ENCODE measurements at places on chromosomes 11 and 22. TPM values are rescaled to one million over a fixed set of nuclear protein-coding genes. Genes with fewer than 3 reads are reported as not detected.

The OR10A4 gene
- total RNA-seq, result not detected

The GLYAT gene
- total RNA-seq, result not detected

DNA sequence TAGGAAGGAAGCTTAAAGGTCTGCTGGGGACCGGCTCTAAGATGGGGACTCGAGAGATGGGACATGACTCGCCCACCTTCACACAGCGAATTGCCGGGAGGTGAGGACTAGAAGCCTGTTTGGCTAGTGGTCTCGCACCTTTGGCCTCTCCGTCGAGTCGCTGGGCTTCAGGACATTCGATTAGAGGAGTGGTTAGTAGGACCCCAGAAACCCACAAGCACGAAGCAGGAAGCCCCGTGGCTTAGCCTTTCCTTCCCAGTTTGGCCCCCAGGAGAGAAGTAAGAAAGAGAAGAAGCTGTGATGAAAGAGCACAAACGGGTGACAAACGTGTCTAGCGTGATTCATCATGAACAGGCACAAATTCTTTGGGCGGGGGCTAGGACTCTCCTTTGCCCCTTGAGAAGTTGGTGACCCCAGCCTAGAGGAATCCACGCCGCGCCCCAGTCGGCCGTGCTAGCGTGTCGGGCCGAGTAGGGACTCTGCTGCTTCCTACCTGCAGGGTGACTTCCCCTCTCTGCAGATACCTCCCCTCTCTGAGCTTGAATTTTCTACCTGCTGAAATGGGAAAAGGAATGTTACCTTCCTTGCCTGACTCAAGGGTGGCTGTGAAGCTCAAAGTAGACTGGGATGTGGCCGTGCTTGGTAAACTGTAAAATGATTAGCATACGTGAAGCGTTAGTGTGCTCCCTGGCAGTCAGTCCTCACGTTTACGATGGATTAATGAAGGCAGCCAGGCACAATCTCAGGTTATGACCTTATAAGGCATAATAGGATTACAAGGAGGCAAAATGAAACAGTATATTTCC, 1.1 kb upstream of the ADM start:
- no peaks in the 10 kb centered on the region for H3K36me3 ChIP-seq
- H3K4me3 ChIP-seq, result peak overlapping the region; percentile 66
- no peak for DNase-seq
- peaks cover 53% of the 10 kb centered on the region for H3K4me1 ChIP-seq
- peaks cover 2% of the 10 kb centered on the region for H3K27me3 ChIP-seq

The PI4KA gene
- total RNA-seq, result 113 TPM

DNA sequence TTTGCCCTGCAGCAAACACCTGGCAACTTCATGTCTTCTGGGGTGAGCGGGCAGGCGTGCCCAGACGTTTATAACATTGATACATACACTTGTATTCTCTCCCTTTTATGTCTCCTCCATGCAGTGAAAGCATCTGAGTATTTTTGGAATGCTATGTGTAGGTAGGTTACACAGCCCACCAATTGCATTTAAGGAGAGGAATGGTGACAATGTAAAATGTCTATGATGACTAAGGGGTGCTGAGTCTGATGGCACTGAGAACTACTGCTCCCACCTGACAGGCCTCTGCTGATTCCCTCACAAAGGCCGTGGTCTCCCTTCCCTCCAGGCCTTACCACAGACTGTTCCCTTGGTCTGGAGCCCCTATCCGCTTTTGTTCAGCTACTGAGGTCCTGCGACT, 22.9 kb upstream of the RASL10A start:
- no peaks in the 10 kb centered on the region for H3K4me1 ChIP-seq
- H3K36me3 ChIP-seq, result peaks cover 98% of the 10 kb centered on the region
- H3K4me3 ChIP-seq, result no peak overlapping the region
- H3K27ac ChIP-seq, result no peak overlapping the region
- H3K27me3 ChIP-seq, result no peaks in the 10 kb centered on the region

GRCh38 chr11:107337917-107338316, 119.7 kb downstream of the CWF19L2 start:
- DNase-seq, result no peak
- H3K4me1 ChIP-seq, result no peaks in the 10 kb centered on the region
- H3K27me3 ChIP-seq, result no peaks in the 10 kb centered on the region
- no peak overlapping the region for H3K27ac ChIP-seq
- H3K36me3 ChIP-seq, result peaks cover 17% of the 10 kb centered on the region

- peaks cover 29% of the 10 kb centered on the region for H3K4me1 ChIP-seq
- H3K27ac ChIP-seq, result peak overlapping the region; percentile 90
- H3K4me3 ChIP-seq, result peak overlapping the region; percentile 97
- DNase-seq, result no peak
- H3K27me3 ChIP-seq, result no peaks in the 10 kb centered on the region
- H3K36me3 ChIP-seq, result peaks cover 9% of the 10 kb centered on the region
Observed at GRCh38 chr11:117143390-117143789, 697 bp upstream of the PAFAH1B2 start.

DNA sequence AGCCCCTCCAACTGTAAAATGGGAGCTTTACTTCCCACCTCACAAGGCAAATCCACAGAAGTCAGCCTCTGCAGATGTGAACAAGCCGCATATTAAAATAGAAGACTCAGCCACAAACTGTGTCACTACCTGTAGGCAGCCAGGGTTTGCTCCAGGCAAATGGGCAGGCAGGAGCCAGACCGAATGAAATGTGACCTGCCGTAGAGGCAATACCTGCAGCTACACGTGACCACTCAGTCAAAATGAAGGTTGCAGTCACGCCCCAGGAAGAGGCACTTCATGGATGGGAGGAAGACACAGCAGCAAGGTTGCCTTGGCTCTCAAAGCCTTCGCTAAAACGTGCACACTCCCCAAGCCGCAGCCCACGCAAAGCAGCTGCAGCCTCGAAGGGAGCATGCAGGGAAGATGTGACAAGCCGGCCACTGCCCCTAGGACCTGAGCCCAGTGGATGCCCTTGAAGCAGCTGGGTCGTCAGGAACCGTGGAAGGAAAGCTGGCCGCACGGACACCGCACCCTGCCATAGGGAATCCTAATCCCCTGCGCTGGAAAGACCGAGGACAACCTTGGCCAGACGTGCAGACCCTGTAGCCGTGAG, 53.1 kb downstream of the SHANK2 start:
- DNase-seq, result no peak
- no peaks in the 10 kb centered on the region for H3K27me3 ChIP-seq
- no peak overlapping the region for H3K27ac ChIP-seq

The NUP50 gene
- 51.5 TPM for total RNA-seq

- no peaks in the 10 kb centered on the region for H3K27me3 ChIP-seq
- peaks cover 10% of the 10 kb centered on the region for H3K4me1 ChIP-seq
- H3K36me3 ChIP-seq, result no peaks in the 10 kb centered on the region
Observed at GRCh38 chr11:86091566-86091965, 22.7 kb upstream of the PICALM start.

DNA sequence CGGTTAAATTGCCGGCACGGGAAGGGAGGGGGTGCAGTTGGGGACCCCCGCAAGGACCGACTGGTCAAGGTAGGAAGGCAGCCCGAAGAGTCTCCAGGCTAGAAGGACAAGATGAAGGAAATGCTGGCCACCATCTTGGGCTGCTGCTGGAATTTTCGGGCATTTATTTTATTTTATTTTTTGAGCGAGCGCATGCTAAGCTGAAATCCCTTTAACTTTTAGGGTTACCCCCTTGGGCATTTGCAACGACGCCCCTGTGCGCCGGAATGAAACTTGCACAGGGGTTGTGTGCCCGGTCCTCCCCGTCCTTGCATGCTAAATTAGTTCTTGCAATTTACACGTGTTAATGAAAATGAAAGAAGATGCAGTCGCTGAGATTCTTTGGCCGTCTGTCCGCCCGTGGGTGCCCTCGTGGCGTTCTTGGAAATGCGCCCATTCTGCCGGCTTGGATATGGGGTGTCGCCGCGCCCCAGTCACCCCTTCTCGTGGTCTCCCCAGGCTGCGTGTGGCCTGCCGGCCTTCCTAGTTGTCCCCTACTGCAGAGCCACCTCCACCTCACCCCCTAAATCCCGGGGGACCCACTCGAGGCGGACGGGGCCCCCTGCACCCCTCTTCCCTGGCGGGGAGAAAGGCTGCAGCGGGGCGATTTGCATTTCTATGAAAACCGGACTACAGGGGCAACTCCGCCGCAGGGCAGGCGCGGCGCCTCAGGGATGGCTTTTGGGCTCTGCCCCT, 529 bp upstream of the CCND1 start:
- peaks cover 10% of the 10 kb centered on the region for H3K27me3 ChIP-seq
- peaks cover 14% of the 10 kb centered on the region for H3K36me3 ChIP-seq
- peak overlapping the region; percentile 48 for H3K27ac ChIP-seq
- peaks cover 52% of the 10 kb centered on the region for H3K4me1 ChIP-seq
- peak; percentile 77 for DNase-seq

DNA sequence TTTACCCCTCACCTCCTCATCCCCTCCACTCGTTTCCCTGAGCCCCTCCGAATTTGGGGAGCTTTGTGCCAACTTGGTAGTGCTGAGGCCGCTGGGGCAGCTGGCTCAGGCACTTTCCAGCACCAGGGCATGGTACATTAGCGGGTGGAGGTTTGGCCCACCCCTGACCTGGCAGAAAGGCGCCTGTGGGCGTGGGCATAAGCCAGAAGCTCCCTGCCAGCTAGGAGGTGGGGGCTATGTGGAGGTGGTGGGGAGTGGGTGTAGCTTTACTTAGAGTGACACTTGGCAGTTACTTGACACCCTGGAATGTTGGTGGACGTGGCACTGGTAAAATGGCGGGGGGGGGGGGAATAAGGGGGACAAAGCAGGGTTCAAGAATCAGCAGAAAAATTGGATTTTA, 10.3 kb upstream of the IGF2 start:
- H3K27ac ChIP-seq, result no peak overlapping the region
- H3K4me3 ChIP-seq, result no peak overlapping the region
- no peaks in the 10 kb centered on the region for H3K36me3 ChIP-seq
- H3K4me1 ChIP-seq, result peaks cover 5% of the 10 kb centered on the region

GRCh38 chr11:5815534-5815933, 6.8 kb downstream of the OR52N2 start:
- no peak overlapping the region for H3K4me3 ChIP-seq
- no peaks in the 10 kb centered on the region for H3K36me3 ChIP-seq
- no peaks in the 10 kb centered on the region for H3K27me3 ChIP-seq
- DNase-seq, result no peak
- H3K4me1 ChIP-seq, result no peaks in the 10 kb centered on the region
- no peak overlapping the region for H3K27ac ChIP-seq

- peaks cover 18% of the 10 kb centered on the region for H3K4me1 ChIP-seq
- no peaks in the 10 kb centered on the region for H3K36me3 ChIP-seq
- DNase-seq, result no peak
- no peak overlapping the region for H3K27ac ChIP-seq
Observed at GRCh38 chr11:43582863-43583462, 97.6 kb upstream of the HSD17B12 start.

The LRFN4 gene
- total RNA-seq, result 14.0 TPM

DNA sequence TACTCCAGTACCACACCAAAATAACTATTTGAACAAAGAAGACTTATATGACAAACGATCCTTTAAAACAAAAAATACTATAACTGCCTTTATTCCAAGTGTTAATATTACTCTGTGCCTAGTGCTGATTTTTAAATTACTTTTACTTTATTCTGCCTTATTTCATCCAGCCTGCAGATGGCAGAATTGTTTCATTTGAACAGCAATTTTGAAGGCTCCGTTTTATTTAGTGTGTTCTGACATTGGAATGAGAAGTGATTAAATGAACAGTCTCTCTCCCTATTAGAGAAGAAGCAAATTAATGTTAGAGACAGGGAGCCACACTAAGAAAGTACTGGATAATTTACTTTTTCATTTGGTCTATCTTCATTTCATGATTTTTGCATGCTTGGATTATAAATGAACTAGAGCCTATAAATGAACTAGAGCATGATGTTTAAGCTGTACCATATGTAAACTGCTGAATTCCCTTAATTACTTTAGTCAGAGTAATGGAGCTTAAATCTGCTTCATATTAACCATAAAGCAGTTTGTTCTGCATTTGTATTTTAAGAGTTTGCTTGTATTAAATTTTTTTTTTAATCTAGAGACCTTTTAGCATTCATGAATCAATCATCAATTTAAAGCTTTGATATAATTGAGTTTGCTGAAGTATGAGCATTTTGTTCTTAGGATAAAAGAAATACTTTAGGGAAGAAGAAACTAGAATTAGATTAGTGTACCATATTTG, 9.8 kb downstream of the PDHX start:
- no peak for DNase-seq
- H3K4me3 ChIP-seq, result no peak overlapping the region
- H3K36me3 ChIP-seq, result peaks cover 2% of the 10 kb centered on the region
- no peak overlapping the region for H3K27ac ChIP-seq
- no peaks in the 10 kb centered on the region for H3K27me3 ChIP-seq
- peaks cover 31% of the 10 kb centered on the region for H3K4me1 ChIP-seq

DNA sequence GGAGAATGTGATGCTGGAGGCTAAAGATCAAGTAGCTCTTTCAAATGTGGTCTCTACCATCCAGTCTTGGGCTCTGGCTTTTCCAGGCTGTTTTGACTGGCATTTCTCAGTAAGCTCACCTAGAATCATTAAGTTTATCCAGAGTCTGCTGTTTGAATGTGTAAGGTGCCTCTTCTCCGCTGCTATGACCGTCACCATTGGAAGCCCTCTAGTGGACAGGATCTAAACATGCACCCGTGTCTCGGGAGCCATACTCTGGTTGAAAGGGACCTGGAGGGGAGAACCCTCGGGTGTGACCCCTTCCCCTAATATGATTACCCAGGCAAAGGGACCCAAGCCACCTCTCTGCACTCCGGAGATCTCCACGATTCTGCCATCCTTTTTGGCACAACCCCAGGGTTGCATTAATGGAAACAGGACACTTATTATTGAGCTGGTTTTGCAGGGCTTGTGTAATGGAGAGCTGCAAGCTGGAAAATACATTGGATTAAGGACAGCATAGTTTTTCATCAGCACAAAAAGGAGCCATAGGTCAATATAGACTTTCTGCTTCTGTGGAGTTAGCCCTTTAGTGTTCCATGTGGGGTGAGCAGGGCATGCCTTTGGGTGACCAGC, 191.0 kb upstream of the LARGE1 start:
- H3K27me3 ChIP-seq, result peaks cover 8% of the 10 kb centered on the region
- H3K36me3 ChIP-seq, result no peaks in the 10 kb centered on the region
- H3K4me3 ChIP-seq, result no peak overlapping the region
- no peak overlapping the region for H3K27ac ChIP-seq

GRCh38 chr11:27427183-27427980, 45.2 kb downstream of the LGR4 start:
- H3K27ac ChIP-seq, result no peak overlapping the region
- no peaks in the 10 kb centered on the region for H3K27me3 ChIP-seq
- H3K4me1 ChIP-seq, result no peaks in the 10 kb centered on the region

GRCh38 chr11:56659755-56660154, 3.7 kb upstream of the OR5AR1 start:
- no peak for DNase-seq
- H3K4me1 ChIP-seq, result no peaks in the 10 kb centered on the region
- H3K27me3 ChIP-seq, result no peaks in the 10 kb centered on the region
- no peaks in the 10 kb centered on the region for H3K36me3 ChIP-seq

GRCh38 chr11:10909141-10909883, 51.5 kb upstream of the ZBED5 start:
- no peak overlapping the region for H3K27ac ChIP-seq
- H3K4me1 ChIP-seq, result no peaks in the 10 kb centered on the region
- H3K36me3 ChIP-seq, result no peaks in the 10 kb centered on the region
- no peak for DNase-seq
- no peaks in the 10 kb centered on the region for H3K27me3 ChIP-seq
